ENCODE measurements at places on chromosomes 13 and 19.

DNA sequence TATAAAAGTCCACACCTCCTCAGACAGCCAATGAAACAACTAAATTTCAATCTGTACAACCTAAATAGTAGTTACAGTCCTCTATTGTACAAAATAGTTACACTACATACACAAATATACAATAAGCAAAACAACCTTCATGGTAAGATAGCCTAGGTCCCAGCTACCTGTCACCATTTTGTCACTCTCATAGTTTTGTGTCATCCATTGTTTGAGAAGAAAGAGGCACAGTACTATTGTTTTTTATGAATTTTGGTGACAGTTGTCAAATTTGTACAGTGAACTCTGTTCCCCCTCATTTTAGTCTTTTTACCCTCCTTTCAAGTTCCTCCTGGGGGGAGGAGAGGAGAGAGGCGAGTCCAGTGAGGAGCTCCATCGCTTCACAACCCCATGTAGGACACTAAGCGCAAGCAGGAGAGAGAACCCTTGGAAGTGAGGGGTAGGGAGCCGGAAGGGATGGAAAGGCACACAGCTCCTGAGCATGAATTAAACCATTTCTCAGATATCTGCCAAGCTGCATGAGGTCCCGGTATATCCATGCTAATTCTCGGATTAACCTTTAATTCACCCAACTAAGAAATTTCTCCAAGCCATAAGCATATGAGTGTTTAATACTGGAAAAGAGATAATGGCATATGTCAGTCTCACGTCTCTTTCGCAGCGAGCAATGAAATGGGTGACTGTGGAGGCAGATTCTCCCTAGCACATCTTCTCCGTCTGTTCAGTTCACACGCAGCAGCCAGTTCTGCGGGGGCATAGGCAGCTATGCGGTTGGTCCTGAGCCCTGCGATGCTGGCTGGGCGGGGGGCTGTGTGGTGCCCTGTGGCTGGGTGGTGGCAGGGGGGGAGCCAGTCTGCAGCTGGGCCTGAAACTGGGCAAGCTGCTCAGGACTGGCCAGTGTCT, 60.5 kb downstream of the SERP2 start:
- DNase-seq: no peak

DNA sequence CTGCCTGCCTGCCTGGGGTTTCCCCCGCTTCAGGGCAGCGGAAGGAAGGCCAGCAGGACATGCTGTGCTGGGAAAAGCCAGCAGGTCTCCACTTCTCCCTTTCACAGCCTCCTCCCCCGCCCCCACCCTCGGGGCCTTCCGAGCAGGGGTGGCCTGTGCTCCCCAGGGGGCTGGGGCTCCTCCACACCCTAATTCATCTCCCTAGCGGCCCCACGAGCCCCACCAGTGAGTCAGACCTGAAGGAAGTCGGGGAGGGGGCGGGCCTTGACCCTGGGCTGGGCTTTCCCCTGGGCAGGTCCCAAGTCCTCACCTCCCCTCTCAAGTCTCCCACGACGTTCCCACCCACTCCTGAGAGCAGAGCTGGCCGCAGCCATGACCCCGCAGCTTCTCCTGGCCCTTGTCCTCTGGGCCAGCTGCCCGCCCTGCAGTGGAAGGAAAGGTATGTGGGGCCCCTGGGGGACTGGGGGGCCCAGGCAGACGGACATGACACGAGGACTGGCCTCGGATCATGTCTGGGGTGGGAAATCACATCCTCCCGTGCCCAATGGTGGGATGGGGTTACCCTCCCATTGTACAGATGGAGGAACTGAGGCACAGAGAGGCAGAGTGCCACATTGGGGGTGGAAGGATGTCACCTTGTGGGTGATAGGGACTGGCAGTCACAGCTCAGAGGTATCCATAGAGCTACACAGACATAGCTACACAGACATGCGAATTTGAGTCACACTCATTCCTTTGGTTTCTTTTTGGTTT, at the start of gene EBI3:
TSS of gene EBI3 (plus strand) at position 345 of the 753 bp plus-strand sequence. CDS start at position 373, 28 bp downstream.
- DNase-seq: no peak

GRCh38 chr13:49528161-49528560, 32.4 kb downstream of the PHF11 start:
- no peak for DNase-seq

DNA sequence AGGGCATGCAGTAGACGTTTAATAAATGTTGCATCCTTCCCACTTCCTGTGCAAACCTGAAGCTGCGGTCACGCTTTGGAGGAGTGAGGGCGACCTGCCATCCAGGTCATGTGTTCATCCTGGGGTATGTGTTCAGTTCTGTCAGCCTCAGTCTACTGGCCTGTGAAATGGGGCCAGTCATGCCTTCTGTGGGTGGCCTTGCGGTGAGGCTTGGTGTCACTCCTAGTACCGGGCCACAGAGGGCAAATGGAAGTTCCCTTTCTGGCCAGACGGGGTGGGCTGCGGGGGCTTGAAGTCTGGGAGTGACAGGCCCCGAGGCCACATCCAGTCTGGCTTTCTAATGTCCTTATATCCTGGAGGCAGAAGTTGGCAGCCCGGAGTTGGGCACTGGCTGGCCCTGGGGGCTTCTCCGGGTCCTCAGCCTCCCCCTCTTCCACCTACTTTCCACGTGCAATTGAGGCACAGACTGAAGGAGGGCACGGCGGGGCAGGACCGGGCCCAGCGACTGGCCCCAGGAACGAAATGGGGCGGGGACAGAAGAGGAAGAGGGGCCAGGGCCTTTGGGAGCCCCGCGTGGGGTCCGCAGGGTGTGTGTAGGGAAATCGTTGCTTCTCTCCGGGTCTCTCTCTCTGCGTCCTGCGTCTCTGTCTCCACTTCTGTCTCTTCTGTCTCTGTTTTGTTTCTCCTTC, 11.1 kb downstream of the PDE4A start:
- no peak for DNase-seq

DNA sequence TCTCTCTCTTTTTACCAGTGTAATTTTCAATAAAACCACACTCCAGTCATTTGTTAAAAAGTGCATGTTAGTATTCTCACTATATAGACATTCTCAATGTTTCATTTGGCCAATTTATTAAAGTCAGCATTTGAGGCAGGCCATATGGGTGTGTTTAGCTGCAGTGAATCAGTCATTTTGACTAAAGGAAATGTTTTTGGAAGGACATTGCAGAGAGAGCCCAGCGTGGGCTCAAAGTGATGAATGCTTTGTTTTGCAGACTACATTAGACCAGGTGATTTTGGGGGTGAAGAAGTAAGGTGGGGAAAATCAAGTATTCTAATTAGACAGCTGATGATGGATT, 116.7 kb downstream of the POSTN start:
- no peak for DNase-seq

- no peak for DNase-seq
Measured at GRCh38 chr19:32343550-32344262, 1.7 kb upstream of the ZNF507 start.

DNA sequence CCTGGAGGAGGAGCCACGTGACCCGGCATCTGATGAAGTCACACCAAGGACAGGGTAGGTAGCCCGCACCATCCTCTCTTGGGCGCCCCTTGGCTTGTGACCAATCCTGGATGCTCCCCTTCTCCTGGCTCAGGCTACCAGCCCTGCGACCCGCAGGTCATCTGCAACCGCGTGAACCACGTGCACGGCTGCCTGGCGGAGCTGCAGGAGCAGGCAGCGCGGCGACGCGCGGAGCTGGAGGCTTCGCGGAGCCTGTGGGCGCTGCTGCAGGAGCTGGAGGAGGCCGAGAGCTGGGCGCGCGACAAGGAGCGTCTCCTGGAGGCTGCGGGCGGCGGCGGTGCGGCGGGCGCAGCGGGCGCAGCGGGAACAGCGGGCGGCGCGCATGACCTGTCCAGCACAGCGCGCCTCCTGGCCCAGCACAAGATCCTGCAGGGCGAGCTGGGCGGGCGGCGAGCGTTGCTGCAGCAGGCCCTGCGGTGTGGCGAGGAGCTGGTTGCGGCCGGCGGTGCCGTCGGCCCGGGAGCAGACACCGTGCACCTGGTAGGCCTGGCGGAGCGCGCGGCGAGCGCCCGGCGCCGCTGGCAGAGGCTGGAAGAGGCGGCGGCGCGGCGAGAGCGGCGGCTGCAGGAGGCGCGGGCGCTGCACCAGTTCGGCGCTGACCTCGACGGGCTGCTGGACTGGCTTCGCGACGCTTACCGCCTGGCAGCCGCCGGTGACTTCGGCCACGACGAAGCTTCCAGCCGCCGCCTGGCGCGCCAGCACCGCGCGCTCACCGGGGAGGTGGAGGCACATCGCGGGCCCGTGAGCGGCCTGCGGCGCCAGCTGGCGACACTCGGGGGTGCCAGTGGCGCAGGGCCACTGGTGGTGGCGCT, 45.9 kb downstream of the SPTBN4 start:
- DNase-seq: no peak

GRCh38 chr13:62747629-62748028, 1332.0 kb upstream of the PCDH20 start:
- DNase-seq: no peak

DNA sequence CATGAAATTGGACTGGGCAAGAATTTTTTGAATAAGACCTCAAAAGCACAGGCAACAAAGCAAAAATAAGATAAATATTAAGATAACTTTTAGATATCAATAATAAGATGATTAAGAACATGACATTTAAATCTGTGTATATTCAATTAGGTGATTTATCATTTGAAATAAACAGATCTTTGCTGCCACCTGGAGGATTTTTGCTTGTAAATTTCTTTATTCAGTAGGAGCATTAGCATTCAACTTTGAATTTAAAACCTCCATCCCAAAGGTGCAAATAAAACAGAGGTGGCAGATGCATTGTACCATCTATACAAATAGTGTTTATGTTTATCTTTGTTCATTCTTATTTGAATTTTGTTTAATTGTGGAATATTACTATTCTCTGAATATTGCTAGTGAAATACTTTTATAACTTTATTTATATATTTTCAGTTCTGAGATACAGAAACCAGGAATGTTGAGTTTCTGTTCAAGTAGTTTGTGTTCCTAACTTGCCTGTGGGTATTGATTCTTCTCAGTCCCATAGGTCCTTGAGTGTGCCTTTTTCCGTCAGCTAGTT, 20.9 kb downstream of the COG6 start:
- DNase-seq: no peak

DNA sequence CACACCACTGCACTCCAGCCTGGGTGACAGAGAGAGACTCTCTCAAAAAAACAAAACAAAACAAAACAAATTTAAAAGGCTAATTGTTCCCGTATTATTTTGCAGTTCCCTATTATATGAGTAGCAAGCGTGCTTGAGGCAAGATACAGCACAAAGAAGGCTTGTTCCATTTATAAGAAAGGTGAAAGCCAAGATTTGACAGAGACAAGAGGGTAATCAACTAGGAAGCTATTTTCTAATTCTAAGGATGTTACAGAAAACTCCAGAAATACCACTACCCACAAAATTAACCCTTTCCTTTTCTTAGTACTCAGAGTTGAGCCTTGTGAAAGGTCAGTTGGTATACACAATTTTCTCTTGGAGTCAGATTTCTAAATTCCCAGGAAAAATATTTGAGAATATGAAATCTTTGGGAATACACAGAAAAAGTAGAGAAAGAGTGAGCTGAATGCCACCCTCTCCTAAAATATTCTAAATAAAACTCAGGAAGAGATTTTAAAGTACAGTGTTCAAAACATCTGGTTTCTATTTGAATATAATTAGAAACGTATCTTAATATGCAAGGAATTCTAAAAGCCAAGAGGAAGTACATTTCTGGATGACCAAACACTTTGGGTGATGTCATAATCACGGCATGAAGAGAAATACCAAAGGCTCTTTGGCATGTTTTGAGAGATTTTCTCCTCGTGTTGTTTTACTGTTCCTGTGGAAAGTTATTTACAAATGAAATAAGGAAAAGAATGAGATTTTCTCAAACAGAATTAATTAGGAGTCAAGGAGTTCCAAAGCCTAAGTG, 63.0 kb upstream of the FLT1 start:
- no peak for DNase-seq

DNA sequence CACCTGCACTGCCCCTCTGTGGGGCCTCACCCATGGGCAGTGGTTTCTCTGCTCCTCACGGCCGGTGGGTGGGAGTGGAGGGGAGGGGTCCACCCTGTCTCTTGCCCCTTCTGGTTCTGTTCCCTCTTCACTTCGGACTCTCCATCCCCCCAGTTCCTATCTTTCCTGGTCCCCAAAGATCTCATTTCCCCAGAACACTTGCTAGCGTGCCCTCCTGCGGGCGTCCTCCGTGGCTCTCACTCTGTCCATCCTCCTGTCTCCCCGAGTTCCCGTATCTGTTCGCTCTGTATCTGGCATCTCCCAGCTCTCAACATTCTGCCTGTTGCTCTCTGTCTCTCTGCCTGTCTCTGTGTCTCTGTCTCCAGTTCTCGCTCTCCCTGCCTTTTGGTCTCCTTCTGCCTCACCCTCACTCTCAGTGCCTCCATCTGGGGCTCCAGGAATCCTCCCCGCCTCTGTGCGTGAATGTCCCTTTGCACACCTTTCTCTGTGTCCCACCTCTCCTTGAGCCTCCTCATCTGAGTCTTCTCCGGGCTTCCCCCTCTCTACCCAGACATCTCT, 363 bp downstream of the SPIB start:
- DNase-seq: no peak

- no peak for DNase-seq
Measured at GRCh38 chr19:14496834-14497227, 904 bp upstream of the GIPC1 start.

DNA sequence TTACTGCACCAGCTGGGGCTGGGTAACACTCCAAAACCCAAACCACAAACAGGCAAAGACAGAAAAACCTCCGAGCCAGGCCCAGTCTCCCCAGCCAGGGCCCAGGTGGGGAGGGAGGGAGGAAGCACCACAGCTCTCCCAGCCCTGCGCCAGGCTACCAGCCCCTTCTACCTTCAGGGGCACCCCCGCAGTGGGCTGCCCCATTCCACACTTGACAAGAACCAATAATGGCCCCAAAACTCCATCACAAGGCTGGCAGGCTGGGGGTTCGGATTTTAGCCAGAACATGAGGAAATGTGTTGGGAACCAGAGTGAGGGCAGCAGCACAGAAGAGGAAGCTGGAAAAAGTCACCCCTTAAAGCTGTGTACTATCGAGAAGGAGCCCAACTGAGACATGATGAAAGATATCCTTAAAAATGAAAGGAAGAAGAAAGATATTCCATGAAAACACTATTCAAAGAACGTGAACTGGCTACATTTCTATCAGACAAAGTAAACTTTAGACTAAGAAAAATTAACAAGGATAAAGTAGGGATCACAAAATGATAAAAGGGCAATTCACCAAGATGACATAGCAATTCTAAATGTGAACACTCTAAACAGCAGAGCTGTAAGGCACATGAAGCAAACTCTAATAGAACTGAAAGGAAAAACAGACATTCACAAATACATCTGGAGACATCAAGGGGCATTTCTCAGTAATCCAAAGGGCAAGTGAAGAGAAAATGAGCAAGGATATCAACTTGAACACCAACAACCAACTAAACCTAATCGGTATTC, 12.9 kb downstream of the TUBGCP3 start:
- no peak for DNase-seq

DNA sequence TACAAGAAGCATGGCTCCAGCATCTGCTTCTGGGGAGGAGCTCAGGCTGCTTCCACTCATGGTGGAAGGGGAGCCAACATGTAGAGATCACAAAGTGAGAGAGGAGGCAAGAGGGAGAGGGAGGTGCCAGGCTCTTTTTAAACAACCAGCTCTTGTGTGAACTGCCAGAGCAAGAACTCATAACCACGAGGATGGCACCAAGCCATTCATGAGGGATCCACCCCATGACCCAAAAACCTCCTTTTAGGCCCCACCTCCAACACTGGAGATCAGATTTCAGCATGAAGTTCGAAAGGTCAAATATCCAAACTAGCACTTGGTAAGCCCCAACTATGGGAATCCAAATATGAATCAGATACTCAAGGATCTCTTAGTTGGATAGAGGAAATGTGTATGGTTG, 131.2 kb downstream of the RXFP2 start:
- no peak for DNase-seq
